ENCODE measurements at places on chromosomes 12 and 14. TPM values are rescaled to one million over a fixed set of nuclear protein-coding genes. Genes with fewer than 3 reads are reported as not detected.

Gene KRT4
- not detected for total RNA-seq

Gene DEGS2
- total RNA-seq: not detected

Gene STYK1
- total RNA-seq: 0.84 TPM

Gene WIF1
- total RNA-seq: not detected

Gene APOF
- not detected for total RNA-seq

Gene CYP46A1
- total RNA-seq: not detected

Measured in RPMI7951 (cell line).